ENCODE measurements at places on chromosomes 5 and 9.

- no peak for DNase-seq
Measured at GRCh38 chr5:107776922-107777740, 106.4 kb upstream of the EFNA5 start.

GRCh38 chr9:115275753-115276152 is 157.8 kb upstream of the TNC start:
- DNase-seq: no peak

GRCh38 chr5:131475541-131475941 is 159.5 kb downstream of the RAPGEF6 start:
- no peak for DNase-seq

DNA sequence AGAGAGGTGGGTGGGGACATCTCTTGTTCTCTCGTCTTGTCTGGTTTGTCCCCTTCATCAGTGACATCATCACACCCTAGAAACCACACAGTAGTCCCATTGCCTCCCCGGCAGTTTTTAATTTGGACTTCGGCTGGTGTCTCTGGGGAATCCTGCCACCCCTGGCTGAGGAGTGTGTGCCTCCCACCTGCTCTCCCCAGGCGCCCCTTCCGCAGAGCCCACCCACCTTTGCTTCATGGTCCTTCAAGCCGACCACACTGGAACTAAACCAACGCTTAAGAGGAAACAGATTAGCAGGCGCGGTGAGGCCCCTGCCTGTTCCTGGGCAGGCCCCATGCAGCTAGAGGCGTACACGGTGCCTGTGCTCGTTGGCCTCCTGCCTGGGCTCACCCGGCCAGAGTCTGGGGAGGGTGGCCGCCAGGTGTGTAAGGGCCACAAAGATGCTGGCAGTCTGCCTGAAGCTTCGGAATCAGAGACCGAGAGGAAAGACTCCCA is 107.6 kb upstream of the SPRY4 start:
- no peak for DNase-seq

DNA sequence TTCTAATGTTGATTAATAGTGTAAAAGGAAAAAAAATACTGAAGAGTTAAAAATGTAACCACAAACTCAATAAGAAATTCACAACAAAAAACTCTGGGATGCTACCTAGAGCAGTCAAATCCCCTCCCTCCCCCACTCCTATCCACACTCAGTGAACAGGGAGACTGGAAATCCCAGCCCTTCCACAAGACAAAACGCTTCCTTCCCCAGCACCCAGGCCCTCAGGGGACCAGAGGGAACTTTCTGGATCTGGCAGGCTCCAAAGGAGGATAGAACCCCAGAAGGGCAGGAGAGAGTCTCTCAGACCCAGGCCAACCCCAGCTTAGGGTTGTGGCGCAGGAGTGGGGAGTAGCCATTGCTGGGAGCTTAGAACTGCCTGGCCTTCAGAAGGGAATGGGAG is 55.0 kb downstream of the DCP2 start:
- no peak for DNase-seq

DNA sequence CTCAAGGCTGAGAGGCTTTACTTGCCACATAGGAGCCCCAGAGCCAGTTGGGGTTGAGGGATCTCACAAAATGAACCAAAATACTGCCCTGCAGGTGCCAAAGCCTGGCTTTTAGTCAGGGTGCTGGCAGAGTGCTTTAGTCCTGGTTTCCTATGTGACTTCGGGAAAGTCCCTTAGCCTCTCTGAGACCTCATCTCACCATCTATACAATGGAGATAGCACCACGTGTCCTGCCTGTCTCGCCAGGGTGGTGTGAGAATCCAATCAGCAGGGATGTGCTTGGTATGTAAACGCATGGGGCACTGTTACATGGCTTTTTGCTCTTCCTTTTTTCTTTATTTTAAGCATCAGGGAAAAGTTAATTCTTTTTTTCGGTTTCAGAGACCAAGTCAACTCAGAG is 68.3 kb downstream of the SHB start:
- no peak for DNase-seq

GRCh38 chr9:36762958-36763357 is 190.3 kb downstream of the MELK start:
- no peak for DNase-seq

All from pancreas (tissue), 10 donors.